ENCODE measurements at places on chromosomes 13 and 19. TPM values are rescaled to one million over a fixed set of nuclear protein-coding genes. Genes with fewer than 3 reads are reported as not detected.
A peak's percentile ranks its signal among the peaks of the same experiment; 100 is the strongest.

Gene C2CD4C
- under 0.01 TPM for total RNA-seq

DNA sequence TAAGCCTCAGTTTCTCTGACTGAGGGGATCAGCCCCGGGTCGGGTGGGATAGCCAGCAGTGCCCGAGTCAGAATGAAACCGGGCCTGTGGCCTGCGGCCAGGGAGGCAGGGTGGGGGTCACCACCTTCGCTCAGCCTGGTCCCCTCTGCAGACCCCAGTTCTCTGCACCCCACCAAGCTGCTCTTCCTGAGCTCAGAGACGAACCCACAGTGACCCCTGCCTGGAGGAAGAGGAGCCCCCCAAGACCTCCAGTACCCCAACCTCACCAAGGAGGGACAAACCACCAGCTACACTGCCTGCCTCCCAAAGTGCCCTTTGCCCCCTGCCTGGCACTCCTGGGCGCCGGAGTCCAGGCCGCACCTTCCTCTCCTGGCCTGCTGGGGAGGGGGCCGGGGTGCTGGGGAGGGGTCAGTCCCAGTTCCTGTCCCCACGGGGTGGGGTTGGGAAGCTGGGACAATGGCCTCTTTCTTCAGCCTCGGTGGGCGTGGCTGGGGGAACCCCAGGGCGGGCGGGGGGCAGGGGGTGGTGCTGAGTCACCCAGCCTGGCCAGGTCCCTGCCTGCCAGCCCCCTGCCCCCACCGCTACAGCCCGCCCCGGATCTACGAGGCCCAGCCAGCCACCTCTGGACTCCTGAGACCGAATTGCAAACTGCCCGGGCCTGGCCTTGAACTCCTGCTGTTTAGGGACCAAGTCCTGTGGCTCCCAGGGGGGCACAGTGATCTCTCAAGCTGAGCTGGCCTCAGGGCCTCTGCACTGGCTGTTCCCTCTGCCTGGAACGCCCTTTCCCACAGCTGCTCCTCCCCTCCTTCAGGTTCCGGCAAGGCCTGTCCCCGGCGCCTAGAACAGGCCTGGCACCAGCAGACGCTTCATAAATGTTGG lies 14.3 kb downstream of the ZBTB7A start:
- DNase-seq = peak; percentile 20
- peaks cover 58% of the 10 kb centered on the region for H3K36me3 ChIP-seq
- peak overlapping the region; percentile 75 for H3K27ac ChIP-seq
- H3K4me3 ChIP-seq = no peak overlapping the region
- no peaks in the 10 kb centered on the region for H3K27me3 ChIP-seq

DNA sequence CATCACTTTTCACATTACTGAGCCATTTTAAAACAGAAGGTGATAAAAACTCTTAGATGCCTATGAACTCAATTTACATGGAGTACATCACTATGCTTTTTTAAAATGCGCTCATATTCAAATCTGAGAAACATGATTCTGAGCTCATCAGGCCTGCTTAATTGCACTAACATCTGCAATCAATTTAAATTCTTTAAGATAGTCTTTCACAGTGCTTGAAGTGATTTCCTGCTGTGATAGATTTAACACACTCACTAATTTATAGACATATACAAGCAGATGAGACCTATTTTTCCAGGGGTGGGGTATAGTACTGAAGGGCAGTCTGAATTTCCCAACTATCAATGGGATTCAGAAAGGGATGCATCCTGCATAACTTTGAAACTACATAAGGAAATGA lies 82.9 kb downstream of the DIAPH3 start:
- no peak overlapping the region for H3K27ac ChIP-seq
- no peaks in the 10 kb centered on the region for H3K4me1 ChIP-seq
- no peak overlapping the region for H3K4me3 ChIP-seq
- no peak for DNase-seq
- no peaks in the 10 kb centered on the region for H3K27me3 ChIP-seq

DNA sequence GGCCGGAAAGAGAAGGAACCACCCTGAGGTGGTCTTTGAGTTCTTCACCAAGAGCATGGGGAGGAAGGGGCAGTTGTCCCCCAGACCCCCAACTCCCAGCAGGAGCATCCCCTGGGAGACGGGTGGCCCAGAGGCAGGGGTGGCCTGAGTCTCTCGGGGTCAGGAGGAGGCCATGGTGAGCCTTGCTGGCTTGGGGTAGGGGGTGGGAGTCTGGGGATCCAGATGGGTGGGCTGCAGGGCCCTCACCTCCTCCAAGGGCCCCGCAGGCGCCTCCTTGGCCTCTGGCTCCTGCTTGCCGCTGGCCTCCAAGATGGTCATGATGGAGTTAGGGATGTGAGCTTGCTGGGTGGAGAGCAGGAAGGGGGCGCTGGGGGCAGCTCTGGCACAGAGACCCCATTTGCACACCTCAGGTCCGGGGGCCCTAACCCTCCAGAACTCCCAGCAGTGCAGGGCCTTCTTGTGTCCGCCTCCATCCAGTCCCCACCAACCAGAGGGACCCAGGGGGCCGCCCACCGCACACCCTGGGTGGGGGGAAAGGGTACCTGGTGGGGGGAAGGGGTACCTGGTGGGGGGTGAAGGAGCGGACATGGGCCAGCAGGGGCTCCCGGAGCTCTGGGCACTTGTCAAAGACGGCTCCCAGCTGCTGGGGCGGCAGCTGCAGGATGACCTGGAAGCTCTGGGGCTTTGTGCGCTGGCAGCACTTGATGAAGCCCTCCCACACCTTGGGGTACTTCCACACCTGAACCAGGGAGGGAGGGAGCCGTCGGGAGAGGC lies 1.3 kb upstream of the RSPH6A start:
- H3K4me3 ChIP-seq = no peak overlapping the region
- H3K27me3 ChIP-seq = no peaks in the 10 kb centered on the region
- no peak overlapping the region for H3K27ac ChIP-seq
- H3K36me3 ChIP-seq = peaks cover 27% of the 10 kb centered on the region
- no peaks in the 10 kb centered on the region for H3K4me1 ChIP-seq

DNA sequence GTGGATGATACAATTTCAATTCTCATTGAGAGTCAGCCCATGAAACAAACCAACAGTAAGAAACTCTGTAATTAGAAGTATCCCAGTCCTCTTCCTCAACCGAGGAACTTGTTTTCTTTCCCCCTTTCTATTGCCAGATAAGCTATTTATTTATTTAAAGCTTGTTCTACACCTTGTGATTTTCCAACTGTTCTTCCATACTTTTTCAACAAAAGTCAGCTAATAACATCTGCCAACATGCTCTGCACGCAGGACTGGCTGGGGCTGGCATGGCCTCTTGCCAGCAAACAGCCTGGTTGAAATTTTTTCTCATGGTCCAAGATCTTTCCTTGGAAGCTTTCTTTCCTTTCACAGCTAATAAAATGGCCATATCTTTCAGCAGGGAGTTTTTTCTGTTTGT lies 2.9 kb upstream of the IRS2 start:
- H3K4me3 ChIP-seq = no peak overlapping the region
- no peak for DNase-seq
- H3K36me3 ChIP-seq = no peaks in the 10 kb centered on the region
- H3K27me3 ChIP-seq = peaks cover 2% of the 10 kb centered on the region
- H3K27ac ChIP-seq = no peak overlapping the region
- peaks cover 5% of the 10 kb centered on the region for H3K4me1 ChIP-seq

DNA sequence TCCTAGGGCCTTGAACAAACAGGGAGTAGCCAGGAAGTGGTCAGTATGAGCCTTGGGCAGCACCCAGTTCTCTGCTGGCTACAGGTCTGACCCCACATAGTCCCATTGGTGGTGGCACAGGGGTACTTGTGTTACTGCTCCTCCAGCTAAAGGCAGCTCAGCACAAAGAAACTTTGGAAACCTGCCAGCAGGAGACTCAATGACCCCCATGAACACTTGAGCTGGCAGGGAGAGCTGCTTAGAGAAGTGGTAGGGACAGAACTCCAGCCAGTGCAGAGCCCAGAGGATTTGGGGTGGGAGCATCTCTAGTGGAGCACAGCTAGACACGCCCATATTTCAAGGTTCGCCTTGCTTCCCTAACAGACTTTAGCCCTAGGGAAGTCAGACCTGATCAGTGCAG lies 10.4 kb upstream of the ZNF586 start:
- no peaks in the 10 kb centered on the region for H3K4me1 ChIP-seq
- H3K36me3 ChIP-seq = peaks cover 45% of the 10 kb centered on the region
- no peak overlapping the region for H3K27ac ChIP-seq
- H3K27me3 ChIP-seq = no peaks in the 10 kb centered on the region

Gene ZNF296
- not detected for total RNA-seq

DNA sequence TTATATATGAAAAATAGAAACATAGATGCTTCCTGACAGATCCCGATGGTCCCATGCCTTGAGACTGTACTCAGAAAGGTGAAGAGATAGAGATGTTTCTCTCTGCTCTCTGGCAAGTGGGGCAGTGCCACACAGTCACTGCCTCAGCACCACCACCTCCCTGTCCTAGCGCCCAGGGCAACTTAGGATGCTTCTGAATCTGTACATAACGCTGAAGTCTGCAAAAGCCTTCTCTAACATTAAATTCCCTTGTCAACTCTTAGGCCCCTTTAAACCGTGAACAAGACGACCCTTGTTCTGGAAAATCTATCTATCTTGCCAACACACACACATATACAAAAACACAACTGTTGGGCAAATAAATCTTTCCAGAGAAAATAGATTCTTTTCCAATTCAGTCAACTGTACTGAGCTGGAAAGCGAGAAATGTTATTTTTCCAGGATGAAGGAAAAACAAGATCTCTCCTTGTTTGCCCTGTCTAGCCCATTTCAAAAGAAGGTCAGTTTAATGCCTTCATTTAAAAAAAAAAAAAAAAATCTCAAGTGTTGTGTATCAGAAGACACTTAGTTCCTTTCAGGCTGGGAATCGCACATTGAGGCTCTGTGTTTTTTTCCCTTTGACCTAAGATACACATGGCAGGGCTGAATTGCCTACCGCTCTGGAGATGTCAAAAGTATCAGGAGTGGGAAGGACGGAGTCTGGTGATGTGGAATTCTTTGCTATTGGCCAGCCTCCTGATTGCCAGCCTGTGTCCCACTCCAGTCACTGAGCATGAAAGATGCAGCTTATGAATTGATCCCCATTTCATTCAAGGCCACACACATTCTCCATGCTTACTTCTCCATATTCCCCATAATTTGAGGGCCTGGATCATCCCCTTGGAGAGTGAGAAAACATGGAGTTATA lies 241.4 kb downstream of the LACC1 start:
- H3K27me3 ChIP-seq = no peaks in the 10 kb centered on the region
- H3K4me3 ChIP-seq = no peak overlapping the region
- no peak overlapping the region for H3K27ac ChIP-seq

GRCh38 chr19:41804336-41804735 lies 7.9 kb downstream of the CEACAM3 start:
- H3K36me3 ChIP-seq = no peaks in the 10 kb centered on the region
- no peak overlapping the region for H3K4me3 ChIP-seq
- no peak overlapping the region for H3K27ac ChIP-seq
- H3K27me3 ChIP-seq = no peaks in the 10 kb centered on the region

Gene TMEM59L
- under 0.01 TPM for total RNA-seq

DNA sequence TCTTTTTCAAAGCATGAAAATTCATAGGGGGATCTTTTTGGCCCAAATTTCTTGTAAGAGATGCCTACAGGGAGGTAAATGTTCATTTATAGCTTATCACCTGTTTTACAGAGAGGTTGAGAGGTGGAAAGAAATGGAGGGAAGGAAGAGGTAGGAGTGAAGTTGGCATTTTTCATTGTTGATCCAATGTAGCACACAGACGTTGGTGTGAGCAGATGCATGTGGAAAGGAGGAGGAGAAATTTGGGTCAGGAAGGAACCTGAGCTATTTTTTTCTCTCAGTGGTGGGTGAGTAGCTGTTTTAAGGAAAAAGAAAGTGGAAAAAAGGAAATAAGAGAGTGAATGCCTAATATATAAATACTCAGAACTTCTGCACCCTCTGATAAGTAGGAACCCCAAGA lies 9.9 kb upstream of the SMIM17 start:
- no peak overlapping the region for H3K27ac ChIP-seq
- H3K4me1 ChIP-seq = no peaks in the 10 kb centered on the region
- DNase-seq = no peak
- H3K27me3 ChIP-seq = no peaks in the 10 kb centered on the region
- no peak overlapping the region for H3K4me3 ChIP-seq

- no peaks in the 10 kb centered on the region for H3K4me1 ChIP-seq
- H3K27me3 ChIP-seq = no peaks in the 10 kb centered on the region
- H3K4me3 ChIP-seq = no peak overlapping the region
- DNase-seq = no peak
Measured at GRCh38 chr13:96041326-96042110, 11.7 kb downstream of the UGGT2 start.

Gene CFAP97D2
- total RNA-seq = not detected

DNA sequence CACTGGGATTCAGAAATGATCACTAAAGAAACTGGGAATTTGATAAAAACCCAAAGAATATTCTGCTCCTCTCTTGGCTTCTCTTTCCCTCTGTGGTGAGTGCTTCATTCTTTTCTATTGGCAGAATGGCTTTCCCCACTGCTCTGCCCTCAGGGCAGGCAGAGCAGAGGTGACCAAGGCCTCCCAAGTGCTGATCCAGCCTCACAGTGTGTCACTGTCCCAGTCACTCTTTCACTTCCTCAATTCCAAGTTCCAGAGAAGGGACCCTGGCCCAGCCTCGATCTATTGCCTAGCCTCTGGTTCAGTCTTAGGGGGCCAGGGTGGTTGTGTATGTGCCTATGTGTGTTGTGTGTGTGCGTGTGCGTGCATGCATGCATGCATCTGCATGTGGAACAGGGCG lies 180.6 kb upstream of the TMTC4 start:
- no peaks in the 10 kb centered on the region for H3K36me3 ChIP-seq
- no peak for DNase-seq
- peaks cover 4% of the 10 kb centered on the region for H3K27me3 ChIP-seq
- no peak overlapping the region for H3K4me3 ChIP-seq
- H3K4me1 ChIP-seq = no peaks in the 10 kb centered on the region
- H3K27ac ChIP-seq = no peak overlapping the region

DNA sequence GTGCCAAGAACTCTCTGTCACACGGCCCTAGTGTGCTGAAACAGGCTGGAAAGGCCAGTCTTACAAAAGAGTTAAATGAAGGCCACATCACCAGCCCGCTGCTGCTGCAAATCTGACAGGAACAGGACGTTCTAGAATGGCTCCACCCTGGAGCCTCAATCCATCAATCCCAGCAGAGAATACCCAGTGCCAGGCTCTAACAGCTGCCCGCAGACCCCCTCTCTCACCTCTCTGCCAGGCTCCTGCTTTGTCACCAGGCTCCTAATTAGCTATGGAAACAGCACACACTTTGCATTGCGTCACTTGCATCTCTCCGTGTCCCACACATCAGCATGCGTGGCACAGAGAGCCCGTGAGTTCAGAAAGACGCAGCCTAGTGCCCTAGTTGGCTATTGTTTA lies 314.1 kb downstream of the FOXO1 start:
- H3K4me3 ChIP-seq = no peak overlapping the region
- no peak overlapping the region for H3K27ac ChIP-seq
- no peaks in the 10 kb centered on the region for H3K36me3 ChIP-seq
- DNase-seq = no peak

DNA sequence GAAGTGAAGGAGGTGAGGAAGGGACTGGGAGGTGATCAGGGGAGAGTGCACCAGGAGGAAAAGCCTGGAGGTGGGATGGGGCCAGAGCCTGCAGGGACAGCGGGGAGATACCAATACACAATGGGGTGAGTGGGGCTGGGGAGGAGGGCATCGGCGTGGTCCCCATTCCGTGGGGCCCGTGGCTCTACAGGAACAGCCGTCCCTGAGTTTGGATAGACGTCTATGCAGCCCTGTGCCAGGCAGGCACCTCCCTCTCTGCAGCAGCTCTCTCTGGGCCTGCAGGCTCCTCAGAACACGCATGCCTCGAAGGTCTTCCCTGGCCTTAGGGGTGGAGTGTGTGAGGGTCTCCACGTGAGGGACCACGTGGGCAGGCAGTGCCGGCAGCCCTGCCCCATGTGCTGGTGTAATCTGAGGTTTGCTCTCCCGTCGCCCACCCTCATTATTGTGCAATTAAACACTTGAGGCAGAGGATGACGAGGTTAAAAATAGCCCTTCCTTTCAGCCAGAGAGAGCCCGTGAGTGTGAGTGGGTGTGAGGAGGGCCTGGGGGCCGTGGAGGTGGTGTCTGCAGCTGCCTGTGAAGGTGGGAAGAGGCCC lies 16.5 kb downstream of the C2CD4C start:
- no peaks in the 10 kb centered on the region for H3K36me3 ChIP-seq
- H3K4me1 ChIP-seq = no peaks in the 10 kb centered on the region
- no peak overlapping the region for H3K27ac ChIP-seq
- DNase-seq = no peak
